ENCODE measurements at places on chromosomes 1 and 21.
A peak's percentile ranks its signal among the peaks of the same experiment; 100 is the strongest.

- H3K4me3 ChIP-seq = no peak overlapping the region
- no peaks in the 10 kb centered on the region for H3K4me1 ChIP-seq
- H3K27me3 ChIP-seq = no peaks in the 10 kb centered on the region
- no peak for DNase-seq
- no peak overlapping the region for H3K27ac ChIP-seq
Measured at GRCh38 chr1:208036106-208036808, 125.3 kb upstream of the CD34 start.

GRCh38 chr1:183636334-183636682, 725 bp upstream of the ARPC5 start:
- H3K4me3 ChIP-seq = peak overlapping the region; percentile 78
- no peaks in the 10 kb centered on the region for H3K27me3 ChIP-seq
- peak overlapping the region; percentile 94 for H3K27ac ChIP-seq
- no peaks in the 10 kb centered on the region for H3K36me3 ChIP-seq
- H3K4me1 ChIP-seq = peaks cover 33% of the 10 kb centered on the region
- DNase-seq = no peak

DNA sequence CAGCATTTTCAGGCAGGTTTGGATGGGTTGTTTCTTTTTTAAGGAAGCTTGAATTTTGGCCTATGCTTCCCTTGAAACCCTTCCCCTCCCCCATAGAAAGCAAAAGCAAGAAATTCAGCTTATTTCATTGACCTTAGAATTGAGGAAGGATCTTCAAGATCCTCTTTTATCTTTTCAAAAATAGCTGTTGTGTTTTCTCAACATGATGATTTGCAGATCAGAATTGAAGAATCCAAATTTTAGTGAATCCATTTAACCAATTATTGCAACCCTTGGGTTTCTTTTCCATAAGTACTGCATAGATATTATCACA, 73.7 kb downstream of the LRRC8C start:
- no peaks in the 10 kb centered on the region for H3K4me1 ChIP-seq
- DNase-seq = no peak
- no peak overlapping the region for H3K4me3 ChIP-seq
- no peaks in the 10 kb centered on the region for H3K36me3 ChIP-seq
- no peak overlapping the region for H3K27ac ChIP-seq

DNA sequence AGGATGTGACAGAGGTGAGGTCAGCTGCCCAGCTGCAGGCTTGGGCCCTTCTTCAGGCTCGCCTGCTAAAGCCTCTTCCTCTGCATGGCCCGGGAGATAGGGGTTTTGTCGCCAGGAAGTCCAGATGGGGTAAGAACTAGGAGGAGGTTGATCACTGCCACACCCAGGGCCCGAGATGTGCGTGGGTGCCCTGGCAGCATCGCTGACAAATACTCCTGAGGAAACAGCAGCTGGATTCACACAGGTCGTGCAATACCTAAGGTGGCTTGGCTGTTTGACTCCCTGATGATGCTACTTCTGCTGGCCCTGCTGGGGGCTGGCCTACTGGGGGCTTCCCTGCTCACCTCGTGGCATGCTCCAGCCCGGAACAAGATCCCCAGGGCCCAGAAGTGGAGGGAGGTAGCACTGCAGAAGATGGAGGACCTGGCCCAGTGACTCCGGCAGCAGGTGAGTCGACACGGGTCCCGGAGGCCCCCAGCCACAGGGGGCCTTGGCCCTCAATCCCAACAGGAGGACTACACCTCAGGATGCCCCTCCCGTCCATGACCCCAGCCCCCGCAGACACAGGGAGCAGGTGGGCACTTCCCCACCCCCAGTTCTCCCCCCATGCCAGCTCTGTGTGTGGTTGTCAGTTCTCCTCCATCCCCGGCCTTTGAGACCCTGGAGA, 29.6 kb downstream of the FAAH start:
- no peak overlapping the region for H3K4me3 ChIP-seq
- H3K27me3 ChIP-seq = no peaks in the 10 kb centered on the region
- no peak for DNase-seq
- no peak overlapping the region for H3K27ac ChIP-seq
- H3K36me3 ChIP-seq = no peaks in the 10 kb centered on the region

- H3K4me3 ChIP-seq = no peak overlapping the region
- peak overlapping the region; percentile 90 for H3K27ac ChIP-seq
- peaks cover 67% of the 10 kb centered on the region for H3K4me1 ChIP-seq
- no peaks in the 10 kb centered on the region for H3K36me3 ChIP-seq
Measured at GRCh38 chr1:54583871-54584270, 35.8 kb downstream of the ACOT11 start.

- H3K4me3 ChIP-seq = no peak overlapping the region
- H3K36me3 ChIP-seq = no peaks in the 10 kb centered on the region
- no peaks in the 10 kb centered on the region for H3K4me1 ChIP-seq
- peak; percentile 81 for DNase-seq
- no peak overlapping the region for H3K27ac ChIP-seq
- no peaks in the 10 kb centered on the region for H3K27me3 ChIP-seq
Measured at GRCh38 chr1:32761253-32761877, 55.8 kb downstream of the YARS1 start.

DNA sequence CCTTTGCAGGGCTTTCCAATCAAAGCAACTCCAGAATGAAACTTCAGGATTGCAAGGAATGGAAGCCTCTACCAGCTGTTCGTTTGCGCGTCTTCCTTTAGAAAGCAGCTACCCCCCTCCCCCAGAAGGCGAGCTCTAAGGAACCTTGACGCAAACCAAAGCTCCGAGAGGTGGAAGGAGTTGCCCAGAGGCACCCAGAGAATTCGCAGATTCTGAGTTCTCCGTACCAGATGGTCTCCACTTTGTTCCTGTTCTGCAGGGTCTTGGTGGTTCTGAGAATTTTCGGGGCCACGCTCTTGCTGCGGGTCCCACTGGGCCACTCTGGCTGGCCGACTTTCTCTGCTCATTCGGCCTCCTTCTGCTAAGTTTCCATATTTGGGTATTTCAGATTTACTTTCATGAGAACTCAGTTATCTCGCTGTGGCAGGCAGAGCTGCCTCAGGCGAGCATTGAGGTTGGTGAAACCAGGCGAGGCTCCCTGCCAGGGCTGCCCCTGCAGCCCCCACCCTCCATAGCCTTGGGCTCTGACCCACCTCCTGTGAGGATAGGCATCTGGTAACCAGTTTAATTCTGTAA, 801 bp downstream of the TRAF5 start:
- peak overlapping the region; percentile 76 for H3K4me3 ChIP-seq
- H3K27me3 ChIP-seq = no peaks in the 10 kb centered on the region
- no peaks in the 10 kb centered on the region for H3K36me3 ChIP-seq
- peaks cover 27% of the 10 kb centered on the region for H3K4me1 ChIP-seq
- H3K27ac ChIP-seq = peak overlapping the region; percentile 61
- no peak for DNase-seq

GRCh38 chr1:214525535-214526019, 25.8 kb downstream of the PTPN14 start:
- H3K27ac ChIP-seq = no peak overlapping the region
- no peak for DNase-seq
- H3K4me3 ChIP-seq = no peak overlapping the region
- H3K4me1 ChIP-seq = no peaks in the 10 kb centered on the region

- H3K36me3 ChIP-seq = no peaks in the 10 kb centered on the region
- no peaks in the 10 kb centered on the region for H3K27me3 ChIP-seq
- no peak overlapping the region for H3K27ac ChIP-seq
- no peak for DNase-seq
Measured at GRCh38 chr1:246425139-246425794, 81.8 kb downstream of the SMYD3 start.

DNA sequence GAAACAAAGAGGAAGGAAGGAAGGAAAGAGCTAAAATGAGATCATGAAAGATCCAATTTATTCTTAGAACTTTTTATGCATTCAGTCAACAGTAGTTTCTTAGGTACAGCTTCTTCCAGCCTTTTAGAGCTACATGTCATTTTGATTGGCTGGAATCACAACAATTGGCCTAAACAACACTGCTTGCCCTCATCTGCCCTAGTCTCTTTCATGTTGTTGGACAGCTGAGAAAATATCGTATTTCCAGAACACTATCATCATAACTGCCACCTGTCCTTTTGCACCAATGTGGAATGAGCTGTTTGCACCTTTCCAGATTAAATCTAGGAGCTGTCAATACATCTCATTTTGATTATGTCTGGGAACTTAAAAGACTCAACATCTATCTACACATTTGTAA, 161.7 kb downstream of the TGFBR3 start:
- peaks cover 35% of the 10 kb centered on the region for H3K4me1 ChIP-seq
- no peaks in the 10 kb centered on the region for H3K27me3 ChIP-seq
- H3K27ac ChIP-seq = peak overlapping the region; percentile 10
- no peak overlapping the region for H3K4me3 ChIP-seq

DNA sequence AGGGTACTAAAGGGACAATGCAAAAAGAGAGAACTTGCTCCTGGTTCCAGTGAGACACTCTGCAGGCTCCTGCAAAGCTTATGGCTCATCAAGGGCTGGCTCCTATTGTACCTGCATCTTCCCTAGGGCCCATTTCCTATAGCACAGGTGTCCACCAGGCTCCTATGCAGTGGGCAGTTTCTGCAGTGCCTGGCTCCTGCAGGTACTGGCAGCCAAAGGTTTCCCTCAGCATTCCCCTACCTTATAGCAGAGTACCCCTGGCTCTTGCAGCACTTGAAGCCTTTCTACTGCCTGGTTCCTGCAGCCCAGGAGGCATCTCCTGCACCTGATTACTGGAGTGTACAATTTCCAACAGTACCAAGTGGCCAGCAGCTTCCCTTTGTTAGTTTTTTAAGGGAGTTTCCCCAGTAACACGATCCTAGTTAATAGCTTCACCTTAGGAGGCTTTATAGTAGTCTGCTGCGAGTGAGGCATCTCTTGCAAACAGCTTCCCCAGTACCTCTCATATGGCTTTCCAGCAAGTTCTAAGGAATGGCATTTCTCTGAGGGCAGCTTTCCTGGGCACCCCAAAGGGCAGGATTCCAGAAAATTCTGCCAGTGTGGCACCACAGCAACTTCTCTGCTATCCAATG, 141.7 kb downstream of the DENND1B start:
- H3K27me3 ChIP-seq = no peaks in the 10 kb centered on the region
- H3K36me3 ChIP-seq = no peaks in the 10 kb centered on the region
- H3K4me1 ChIP-seq = no peaks in the 10 kb centered on the region

GRCh38 chr1:43440358-43440757, 13.4 kb downstream of the HYI start:
- no peak overlapping the region for H3K4me3 ChIP-seq
- peaks cover 71% of the 10 kb centered on the region for H3K36me3 ChIP-seq
- no peak overlapping the region for H3K27ac ChIP-seq
- H3K4me1 ChIP-seq = no peaks in the 10 kb centered on the region

DNA sequence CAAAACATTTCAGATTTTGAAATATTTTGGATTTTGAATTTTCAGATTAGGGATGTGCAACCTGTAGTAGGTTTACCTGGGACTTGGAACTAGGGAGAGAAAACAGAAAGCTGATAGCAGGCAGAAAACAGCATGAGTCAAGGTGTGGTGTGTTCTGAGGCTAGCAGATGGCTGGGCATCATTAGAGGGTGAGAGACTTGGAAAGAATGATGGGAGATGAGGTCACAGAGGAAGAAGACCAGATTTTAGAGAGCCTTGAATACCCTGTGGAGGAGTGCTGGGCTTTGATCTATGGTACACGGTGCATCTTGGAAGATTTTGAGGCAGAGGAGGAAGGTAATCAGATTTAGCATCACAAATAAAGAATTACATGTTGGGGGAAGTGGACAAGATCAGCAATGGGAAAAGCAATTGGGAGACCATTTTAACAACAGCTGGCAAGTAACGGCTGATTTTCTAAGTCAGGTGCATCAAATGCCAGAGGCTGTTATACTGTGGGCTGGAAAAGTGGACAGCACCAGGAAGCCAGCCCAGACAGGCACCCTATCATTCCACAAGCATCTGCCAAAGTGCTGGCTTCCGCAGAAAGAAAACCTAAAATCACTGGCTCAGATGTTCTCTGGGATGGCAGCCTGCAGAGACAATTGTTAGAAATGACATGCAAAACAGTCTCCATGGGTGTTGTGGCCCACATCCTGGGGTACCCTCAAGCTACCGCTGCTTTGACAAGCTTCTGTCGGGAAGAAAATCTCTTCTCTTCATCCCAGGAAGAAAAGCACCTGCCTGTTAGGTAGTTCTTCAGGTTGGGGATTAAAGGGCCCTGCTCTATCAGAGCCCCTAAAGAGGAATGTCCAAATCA, 30.9 kb upstream of the CAMK1G start:
- H3K36me3 ChIP-seq = no peaks in the 10 kb centered on the region
- H3K4me3 ChIP-seq = no peak overlapping the region
- no peaks in the 10 kb centered on the region for H3K27me3 ChIP-seq
- H3K27ac ChIP-seq = no peak overlapping the region
- DNase-seq = no peak

- H3K27me3 ChIP-seq = peaks cover 13% of the 10 kb centered on the region
- H3K4me1 ChIP-seq = no peaks in the 10 kb centered on the region
- H3K4me3 ChIP-seq = no peak overlapping the region
- H3K27ac ChIP-seq = no peak overlapping the region
- H3K36me3 ChIP-seq = no peaks in the 10 kb centered on the region
Measured at GRCh38 chr1:200877839-200878551, 5.2 kb downstream of the GPR25 start.

DNA sequence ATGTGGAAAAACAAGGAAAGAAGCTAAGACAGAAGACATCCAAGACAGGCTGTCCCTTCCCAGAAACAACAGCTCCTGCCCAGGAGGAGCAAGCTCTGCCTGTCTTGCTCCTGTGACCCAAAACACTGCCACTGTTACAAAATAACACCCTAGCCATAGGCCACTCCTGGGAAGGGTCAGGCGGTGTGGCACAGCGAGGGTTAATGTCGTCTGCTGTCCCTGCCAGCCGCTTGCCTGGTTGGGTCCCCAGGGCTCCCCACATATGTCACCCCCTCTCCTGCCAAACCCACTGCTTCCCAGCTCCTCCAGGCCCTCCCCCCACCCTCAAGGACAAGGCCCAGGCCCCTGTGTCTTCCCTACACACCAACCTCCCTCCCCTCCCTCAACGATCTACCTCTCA, 3.9 kb upstream of the NHLH1 start:
- H3K4me3 ChIP-seq = no peak overlapping the region
- H3K27me3 ChIP-seq = no peaks in the 10 kb centered on the region
- H3K4me1 ChIP-seq = no peaks in the 10 kb centered on the region

DNA sequence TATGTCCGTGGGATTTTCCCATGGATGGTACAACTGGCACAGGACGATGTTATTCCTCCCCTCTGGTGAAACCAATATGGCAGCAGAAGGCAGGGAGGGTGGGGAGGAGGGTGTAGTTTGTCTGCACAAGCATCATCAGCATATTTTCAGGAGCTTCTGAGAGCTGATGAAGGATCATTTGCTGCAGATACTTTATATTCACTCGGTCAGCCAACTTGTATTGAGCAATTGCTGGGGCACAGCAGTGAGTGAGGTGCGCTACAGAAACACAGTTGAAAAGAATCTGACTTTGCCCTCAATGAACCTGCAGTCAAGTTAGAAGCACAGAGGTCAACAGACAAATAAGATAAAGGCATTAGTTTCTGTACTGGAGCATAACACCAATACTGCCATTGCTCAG, 13.0 kb downstream of the PKP1 start:
- H3K4me3 ChIP-seq = no peak overlapping the region
- no peaks in the 10 kb centered on the region for H3K27me3 ChIP-seq
- no peak overlapping the region for H3K27ac ChIP-seq
- H3K4me1 ChIP-seq = no peaks in the 10 kb centered on the region

- no peak for DNase-seq
- H3K27me3 ChIP-seq = no peaks in the 10 kb centered on the region
- no peak overlapping the region for H3K27ac ChIP-seq
- no peaks in the 10 kb centered on the region for H3K4me1 ChIP-seq
- no peak overlapping the region for H3K4me3 ChIP-seq
Measured at GRCh38 chr1:15141935-15142539, 11.5 kb upstream of the TMEM51 start.

GRCh38 chr21:25405984-25406383, 201.3 kb downstream of the MRPL39 start:
- H3K4me3 ChIP-seq = no peak overlapping the region
- H3K36me3 ChIP-seq = no peaks in the 10 kb centered on the region
- no peak for DNase-seq
- no peak overlapping the region for H3K27ac ChIP-seq
- no peaks in the 10 kb centered on the region for H3K4me1 ChIP-seq

Measured in right atrium auricular region (tissue), 2 donors.